ENCODE measurements at places on chromosomes 16 and 17.

DNA sequence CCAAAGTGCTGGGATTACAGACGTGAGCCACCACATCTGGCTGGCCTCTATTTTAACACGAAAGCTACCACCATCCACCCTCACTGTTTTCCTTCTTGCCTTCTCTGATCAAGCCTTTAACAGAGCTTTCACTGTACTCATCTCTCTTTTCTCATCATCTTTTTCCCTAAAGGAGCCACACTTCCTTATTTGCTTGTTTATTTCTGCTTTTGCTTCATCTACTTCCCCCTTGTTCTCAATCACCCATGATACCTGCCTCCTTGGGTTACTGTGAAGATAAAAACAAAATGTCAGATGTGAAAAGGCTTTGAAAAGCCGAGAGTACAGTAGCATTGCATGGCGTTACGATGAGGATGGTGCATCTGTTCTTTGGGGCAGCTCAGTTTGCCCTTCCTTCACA lies 79.9 kb downstream of the ZNF18 start:
- no peak for DNase-seq

DNA sequence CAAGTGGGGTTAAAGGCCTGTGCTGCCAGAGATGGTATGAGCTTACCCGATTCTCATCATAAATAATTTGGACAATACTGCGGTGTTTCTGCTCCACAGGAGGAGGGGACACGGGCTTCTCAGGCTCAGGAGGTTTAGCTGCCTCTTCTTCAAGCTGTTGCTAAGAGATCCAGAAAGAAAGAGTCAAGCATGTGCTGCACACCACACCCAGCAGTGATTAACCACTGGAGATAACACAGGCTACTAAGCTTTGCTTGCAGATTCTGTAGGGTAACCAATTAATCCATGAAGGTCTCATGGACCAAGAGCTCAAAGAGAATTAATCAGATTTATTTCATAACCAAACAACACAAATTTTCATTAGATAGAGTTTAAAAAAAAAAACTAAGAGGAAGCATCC lies 56.6 kb downstream of the NCOR1 start:
- no peak for DNase-seq

GRCh38 chr16:50509521-50510341 lies 38.5 kb upstream of the NKD1 start:
- DNase-seq = no peak

GRCh38 chr17:44247876-44248736 lies 19.8 kb downstream of the SLC4A1 start:
- DNase-seq = no peak

GRCh38 chr17:55898195-55898594 lies 147.3 kb downstream of the PCTP start:
- DNase-seq = no peak

GRCh38 chr16:56190677-56191155 lies 573 bp upstream of the GNAO1 start:
- no peak for DNase-seq

DNA sequence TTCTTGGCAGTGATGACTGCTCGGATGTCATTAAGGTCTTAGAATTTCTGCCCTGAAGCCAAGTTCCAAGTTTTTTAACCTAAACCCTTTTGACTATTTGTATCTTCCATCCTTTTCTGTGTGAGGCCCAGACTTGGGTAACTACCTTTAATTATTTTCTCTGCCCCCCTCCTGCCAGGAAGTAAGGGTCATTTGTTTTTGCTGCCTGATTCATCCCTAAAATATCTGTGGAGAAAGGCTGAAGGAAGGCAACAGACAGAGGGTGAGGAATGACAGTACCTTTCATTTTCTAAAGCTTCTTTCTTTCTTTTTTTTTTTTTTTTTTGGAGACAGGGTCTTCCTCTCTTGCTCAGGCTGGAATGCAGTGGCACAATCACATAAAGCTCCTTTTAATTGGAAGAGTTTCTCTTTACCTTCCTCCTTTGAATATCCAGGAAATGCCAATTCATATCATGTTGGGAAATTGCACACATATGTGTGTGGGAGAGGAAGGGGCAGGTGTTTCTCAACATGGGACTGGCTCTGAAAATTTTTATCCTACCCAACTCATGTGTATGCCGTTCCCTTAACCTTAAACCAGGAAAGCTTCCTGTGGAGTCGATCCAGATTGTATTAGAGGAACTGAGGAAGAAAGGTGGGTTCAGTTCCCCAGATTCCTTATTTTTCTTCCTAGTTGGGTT lies 957 bp downstream of the VPS25 start:
- DNase-seq = peak; percentile 82

DNA sequence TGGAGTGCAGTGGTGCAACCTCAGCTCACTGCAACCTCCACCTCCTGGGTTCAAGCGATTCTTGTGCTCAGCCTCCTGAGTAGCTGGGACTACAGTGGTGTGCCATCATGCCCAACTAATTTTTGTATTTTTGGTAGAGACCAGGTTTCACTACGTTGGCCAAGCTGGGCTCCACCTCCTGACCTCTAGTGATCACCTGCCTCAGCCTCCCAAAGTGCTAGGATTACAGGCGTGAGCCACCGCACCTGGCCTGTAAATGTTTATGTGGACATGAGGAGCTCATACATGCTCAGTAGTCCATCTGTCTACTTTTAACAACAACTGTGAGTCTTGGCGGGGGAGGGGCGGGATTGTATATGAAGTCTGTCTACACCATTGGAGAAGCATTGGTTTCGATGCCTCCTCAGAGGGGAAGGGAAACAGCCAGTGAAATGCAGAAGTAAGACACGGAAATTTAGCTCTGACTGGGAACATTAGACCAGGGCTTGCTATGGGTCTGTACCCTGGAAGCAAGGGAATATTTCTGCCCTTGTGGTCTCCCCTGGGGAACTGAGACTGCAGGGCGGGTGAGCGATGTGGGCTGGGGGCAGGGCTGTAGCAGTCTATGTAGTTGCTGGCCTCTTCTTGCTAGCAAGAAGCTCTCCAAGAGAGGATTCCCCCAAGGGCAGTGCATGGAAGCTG lies 9.3 kb downstream of the NUBP1 start:
- DNase-seq = no peak

GRCh38 chr16:66427036-66427860 lies at the start of gene BEAN1:
BEAN1 (plus strand) TSS chr16:66427295; CDS start chr16:66437677, 10,382 bp downstream.
- no peak for DNase-seq

- peak; percentile 6 for DNase-seq
Observed at GRCh38 chr16:58815181-58815888, 81.2 kb upstream of the GOT2 start.

GRCh38 chr17:7833795-7834541 lies at the start of gene KDM6B:
KDM6B (plus strand) TSS chr17:7834217; CDS start chr17:7845555, 11,338 bp downstream.
- peak; percentile 84 for DNase-seq

- no peak for DNase-seq
Observed at GRCh38 chr17:42225646-42226045, 31.4 kb upstream of the GHDC start.

DNA sequence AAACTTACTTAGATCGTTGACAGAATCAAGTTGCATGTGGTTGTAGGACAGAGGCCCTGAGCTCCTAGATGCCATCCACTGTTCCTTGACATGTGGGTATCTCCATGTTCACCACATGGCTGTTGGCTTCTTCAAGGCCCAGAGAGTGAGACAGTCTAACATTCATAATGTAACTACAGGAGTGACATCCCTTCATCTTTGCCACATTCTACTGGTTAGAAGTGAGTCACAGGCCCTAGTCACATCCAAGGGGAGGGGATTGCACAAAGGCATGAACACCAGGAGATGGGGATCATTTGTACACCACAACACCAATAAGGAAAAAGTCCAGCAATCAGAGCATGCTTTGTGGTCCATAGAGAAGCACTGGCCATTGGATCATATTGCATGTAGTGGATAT lies 56.6 kb downstream of the WSCD1 start:
- DNase-seq = no peak

GRCh38 chr17:34249478-34249877 lies 5.6 kb upstream of the CCL2 start:
- peak; percentile 35 for DNase-seq

DNA sequence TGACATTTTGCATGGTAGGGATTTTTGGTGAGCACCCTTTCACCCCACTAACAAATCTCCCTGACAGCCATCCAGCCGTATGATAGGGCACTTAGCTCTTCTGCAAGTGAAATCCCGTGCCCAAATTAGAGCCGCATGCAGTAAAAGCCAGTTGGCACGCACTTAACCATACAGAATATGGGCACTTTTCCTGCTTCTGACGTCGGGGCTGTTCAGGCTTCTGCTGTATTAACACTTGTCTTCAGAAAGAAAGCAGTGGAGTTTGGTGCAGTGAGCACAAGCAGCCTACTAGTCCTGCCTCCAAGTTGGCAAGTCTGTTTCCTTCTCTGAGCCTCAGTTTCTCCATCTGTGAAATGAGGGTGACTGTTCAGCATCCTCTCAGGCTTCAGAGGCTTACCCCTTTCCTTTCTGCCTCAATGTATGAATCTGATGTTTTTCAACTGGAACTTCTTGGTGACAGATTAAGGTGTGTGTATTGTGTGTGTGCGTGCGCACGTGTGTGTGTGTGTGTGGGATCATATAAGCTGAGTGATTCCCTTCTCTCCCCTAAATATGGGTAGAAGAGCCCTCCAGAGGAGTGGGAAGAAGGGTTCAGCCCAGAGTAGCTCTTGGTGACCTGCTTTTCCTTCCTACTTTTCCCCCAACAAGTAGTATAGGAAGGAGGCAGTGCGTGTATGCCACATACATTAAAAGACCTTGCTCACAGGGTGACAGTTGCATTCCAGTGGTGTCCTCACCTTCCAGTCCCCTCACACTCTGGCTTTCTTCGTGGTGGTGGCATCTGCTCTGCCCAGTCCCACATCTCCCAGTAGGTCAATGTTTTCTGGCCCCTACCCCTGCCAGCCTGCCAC lies 19.0 kb downstream of the IGF2BP1 start:
- no peak for DNase-seq

DNA sequence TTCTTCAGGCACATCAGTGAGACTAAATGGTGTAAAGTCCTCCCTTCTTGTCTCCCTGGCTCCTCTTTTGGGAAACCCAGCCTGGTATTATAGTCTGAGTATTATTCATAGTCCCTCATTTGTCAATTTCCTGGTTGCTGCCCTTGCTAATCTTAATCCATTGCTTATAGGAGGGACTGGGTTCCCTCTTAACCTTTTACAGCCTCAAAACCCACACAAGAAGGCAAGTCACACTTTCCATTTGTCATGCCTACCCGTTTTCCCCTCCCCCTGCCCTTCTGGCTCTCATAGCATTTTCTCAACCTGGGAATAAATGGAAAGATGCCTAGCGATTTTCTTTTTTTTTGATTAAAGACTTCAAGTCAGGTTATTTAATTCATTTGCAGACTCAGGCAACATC lies 124.8 kb downstream of the MAP2K6 start:
- DNase-seq = no peak

GRCh38 chr16:17369421-17370222 lies 101.1 kb downstream of the XYLT1 start:
- no peak for DNase-seq

DNA sequence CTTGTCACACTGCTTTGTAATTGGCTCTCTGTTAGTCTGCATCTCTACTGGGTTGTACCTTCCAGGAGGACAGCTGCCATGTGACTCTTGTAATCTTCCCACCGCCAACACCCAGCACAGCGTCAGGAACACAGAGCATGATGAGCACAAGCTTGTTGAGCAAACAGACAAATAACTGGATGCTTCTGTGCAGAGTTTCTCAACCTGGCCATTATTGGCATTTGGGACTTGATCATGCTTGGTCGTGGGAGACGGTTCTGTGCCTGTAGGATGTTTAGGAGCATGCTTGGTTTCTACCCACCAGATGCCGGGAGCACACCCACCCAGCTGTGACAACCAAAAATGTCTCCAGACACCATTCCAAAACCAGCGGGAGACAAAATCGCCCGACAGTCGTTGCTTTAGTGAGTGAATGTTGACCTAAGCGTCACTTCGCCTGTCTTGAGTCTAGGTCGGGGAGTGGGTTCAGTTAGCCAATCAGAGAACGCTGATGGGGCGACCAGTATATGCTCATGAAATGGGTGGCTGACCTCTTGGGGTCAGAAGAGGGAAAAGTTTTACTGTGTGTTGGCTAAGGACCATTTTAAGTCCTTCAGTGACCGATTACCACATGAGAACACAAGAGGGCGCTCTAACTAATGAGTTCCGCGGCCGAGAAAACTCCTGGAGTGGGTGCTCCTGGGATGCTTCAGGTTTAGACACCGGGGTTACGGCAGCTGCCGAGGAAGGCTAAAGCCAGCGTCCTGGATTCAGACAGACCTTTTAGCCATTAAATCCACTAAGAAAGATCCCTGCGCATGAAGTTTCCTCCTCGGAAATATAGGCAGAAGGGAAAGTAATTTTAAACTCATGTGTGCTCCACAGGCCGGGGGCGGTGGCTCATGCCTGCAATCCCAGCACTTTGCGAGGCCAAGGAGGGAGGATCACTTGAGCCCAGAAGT lies 57.8 kb upstream of the TEX2 start:
- peak; percentile 75 for DNase-seq

DNA sequence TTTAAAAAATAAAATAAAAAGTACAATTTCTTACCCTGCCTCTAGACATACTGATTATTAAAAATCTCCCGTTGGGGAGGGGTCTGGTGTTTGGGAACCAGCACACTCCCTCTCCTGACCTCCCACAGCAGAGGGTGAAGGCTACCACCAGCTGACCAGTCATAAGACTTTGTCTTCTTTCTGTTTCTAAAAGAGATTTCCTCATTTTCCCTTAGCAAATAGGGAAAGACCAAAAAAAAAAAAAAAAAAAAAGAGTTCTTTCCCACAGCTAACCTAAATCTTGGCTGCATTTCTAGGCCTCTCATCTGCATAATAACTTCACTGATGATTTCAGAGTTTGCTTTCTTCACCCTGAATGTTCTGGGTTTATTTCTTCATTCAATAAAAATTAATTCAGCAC lies 30.3 kb downstream of the CDK5RAP3 start:
- no peak for DNase-seq

GRCh38 chr17:47846716-47847340 lies 4.1 kb downstream of the SP6 start:
- no peak for DNase-seq

DNA sequence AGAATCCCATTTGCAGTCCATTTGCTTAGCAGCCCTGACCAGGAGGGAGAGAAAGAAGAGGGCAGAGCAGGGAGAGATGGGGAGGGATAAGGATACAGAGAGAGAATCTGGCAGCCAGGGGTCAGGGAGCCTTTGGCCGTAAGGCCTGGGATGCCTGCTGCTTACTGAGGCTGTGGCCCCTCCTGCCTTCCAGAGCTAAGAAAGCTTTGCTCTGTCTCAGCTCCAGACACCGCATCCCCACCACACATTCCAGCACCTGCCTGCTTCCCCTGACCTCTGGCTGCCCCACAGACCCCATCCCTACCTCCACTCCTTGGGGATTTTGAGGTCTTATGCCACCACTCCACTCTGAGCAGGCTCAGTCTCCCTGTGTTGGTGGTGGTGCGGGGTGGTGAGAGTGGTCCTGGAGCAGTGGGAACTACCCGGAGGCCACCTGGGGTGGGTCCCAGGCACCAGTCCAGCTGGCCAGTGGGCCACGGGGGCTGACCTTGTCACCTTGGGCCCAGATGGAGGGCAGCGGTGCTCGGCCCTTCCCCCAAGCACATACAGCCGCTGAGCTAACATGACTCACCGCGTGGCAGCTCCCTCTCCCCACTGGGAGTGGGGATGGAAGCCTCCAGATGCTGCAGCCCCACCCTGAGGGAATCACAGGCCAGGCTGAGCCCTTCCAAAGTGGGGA lies 58.3 kb downstream of the RAI1 start:
- DNase-seq = no peak
